ENCODE measurements at places on chromosomes 3 and 15.

DNA sequence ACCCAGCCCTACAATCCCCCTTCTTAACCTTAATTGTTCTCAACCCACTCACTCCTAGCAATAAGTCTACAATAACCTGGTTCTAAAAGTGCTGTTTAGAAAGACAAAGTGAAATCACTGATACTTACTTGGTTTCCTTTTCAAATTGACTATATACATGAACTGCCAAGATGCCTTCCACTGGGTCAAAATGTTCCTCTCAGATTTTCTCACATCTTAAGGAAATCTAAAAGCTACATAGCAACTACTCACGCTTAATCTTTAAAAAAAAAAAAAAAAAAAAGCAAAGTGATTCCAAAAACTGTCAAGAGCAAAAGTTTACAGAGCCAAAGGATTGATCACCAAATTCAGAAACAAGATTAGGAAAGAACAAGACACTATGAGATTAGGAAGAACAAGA lies 68.7 kb upstream of the MAP4 start:
- DNase-seq: no peak

DNA sequence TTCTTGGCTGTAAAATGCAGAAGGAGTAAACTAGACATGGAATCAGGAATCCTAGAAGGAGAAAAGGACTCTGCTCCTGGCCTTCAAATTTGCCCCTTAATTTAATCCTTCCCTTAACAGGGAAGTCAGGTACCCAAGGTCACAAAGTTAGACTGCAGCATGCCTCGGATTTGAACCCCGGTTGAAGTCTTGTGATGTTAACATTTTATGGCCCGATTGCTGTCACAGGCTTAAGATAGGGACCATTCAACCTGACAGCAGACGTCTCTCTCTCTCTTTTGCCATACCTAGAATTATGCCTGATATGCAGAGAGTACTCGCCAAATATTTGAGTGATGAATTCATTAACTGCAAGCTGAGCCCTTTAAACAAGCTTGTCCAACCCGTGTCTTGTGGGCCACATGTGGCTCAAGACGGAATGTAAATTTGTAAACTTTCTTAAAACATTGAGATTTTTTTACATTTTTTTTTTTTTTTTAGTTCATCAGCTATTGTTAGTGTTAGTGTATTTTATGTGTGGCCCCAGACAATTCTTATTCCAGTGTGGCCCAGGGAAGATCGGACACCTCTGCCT lies 217.2 kb downstream of the THSD4 start:
- DNase-seq: no peak

GRCh38 chr15:39670687-39671086 lies 89.8 kb downstream of the THBS1 start:
- no peak for DNase-seq

DNA sequence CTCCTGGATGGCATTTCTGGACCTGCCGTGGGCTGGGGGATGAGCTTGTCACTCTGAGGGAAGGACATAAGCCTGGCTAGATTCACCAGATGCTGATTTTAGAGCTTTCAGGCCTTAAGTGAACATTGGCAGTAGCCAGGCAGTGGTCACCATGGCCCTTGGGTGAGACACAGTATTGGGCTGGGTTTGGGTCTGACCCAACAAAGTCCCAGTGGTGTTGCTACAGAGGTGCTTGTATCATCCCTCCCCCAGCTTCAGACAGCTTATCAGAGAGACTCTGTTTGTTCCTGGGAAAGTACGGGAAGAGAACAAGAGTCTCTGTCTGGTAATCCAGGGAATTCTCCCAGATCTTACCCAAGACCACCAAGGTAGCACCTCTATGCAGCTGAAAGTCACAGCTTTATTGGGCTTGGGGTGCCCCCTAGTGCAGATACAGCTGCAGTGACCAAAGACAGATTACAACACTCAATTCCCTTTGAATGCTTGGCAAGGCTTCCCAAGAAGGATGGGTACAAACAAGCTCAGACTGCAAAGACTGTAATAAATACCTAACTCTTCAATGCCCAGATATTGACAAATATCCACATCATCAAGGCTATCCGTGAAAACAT lies 9.8 kb upstream of the RUVBL1 start:
- no peak for DNase-seq

- DNase-seq: no peak
Measured at GRCh38 chr15:89127054-89127702, 38.9 kb downstream of the ABHD2 start.

DNA sequence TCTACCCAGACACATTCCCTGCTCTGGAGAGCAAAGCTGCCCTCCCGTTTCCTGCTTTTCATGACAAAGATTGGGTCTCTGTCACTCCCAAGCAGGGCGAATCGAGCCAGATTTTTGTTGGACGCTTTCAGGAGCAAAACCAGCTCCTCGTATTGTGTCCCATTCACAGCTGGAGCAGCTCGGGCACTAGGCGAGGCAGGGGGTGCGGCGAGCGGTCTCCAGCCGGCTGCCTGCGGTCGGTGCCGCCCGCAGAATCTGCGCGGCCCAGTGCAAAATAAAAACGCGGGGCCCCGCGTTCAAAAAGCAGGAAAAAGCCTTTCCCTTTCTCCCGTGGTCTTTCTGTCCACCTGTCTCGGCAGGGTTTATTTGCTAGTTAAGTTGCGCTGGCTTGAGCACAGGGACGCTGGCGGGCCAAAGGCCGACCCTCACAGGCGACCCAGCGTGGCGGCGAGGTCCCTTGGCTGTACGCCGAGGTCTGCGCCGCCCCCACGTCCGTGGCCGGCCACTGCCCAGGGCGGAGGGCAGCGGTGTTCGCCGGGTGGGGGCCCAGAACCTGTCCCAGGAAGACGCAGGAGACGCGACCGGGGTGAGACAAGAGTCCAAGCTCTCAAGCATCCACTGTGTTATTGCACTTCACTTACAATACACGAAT lies 71.2 kb downstream of the CYP19A1 start:
- DNase-seq: peak; percentile 32

DNA sequence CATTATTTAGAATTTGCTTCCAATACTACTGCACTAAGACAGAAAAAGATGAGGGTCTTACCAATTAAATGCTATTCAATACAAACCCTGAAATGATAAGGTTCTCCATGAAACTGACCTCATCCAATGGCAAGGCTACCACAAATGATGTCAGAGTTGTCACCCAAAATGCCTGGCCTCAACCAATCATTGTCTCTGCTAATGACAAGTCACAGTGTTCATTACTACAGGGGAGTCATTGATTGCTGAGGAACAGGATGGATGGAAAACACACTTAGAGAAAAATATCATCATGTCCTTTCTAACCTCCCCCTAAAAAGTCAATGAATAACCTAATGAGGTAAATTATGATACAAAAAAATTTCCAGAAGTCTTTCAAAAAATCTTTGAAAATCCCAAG lies 91.0 kb downstream of the FOXP1 start:
- DNase-seq: no peak

GRCh38 chr3:124701687-124702086 lies 28.6 kb upstream of the UMPS start:
- peak; percentile 63 for DNase-seq

- DNase-seq: no peak
Measured at GRCh38 chr3:64028754-64029153, 5.5 kb upstream of the PSMD6 start.

GRCh38 chr15:40908095-40908494 lies 13.8 kb downstream of the VPS18 start:
- no peak for DNase-seq

DNA sequence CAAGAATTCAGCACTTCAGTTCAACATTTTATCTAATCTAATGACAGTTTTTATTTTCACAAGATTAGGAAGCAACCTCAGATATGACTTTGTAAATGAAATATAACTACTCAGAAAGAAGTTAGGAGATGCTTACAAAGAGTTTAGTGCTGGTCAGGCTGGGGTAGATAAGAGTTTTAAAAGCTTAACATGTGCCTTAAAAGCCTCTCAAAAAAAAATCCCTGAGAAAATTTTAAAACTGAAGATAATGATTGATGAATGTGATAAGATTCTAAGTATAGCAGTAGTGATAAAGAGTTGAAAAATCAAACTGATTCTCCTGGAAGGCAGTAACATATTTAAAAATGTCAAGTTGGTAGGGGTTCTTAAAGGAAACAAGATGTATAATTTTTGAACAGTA lies 478.2 kb downstream of the NLGN1 start:
- DNase-seq: no peak

DNA sequence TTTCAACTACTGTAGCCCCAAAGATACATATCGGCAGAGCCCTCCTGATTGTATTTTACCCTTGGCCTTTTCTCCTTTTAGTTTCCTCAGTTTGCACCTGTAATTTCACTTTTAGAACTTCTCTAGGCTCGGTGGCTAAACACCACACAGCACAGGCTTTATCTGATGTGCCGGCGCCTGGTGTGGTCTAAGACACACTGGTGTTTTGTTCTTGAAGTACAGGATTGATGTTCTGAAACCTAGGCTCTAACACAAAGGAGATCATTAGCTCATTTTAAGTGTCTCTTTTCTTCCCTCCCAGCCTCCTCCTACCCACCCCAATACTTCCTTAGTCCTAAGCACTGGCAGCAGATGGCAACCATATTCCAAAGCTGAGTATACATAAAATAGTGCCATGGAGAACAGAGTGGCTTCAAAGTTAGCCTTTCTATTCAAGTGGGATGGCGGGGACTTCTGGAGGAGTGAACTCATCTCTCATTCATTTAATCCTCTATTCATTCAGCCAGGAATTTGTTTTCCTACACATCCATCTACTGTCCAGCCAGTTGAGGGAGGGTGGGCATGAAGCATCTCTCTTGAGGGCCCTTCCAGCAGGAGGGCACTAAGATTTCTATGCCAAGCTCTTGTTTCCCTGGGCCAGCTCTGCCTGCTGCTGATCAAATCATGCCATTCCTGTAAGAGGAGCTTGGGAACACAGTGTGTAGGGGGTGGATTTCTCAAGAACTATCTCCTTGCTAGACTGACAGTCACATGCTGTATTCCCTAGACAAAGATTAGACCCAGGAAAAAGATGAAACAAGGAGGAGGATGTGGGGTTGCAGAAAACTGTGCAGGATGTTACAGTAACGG lies 71.2 kb downstream of the TIGIT start:
- DNase-seq: no peak

GRCh38 chr15:73870700-73871408 lies 2.5 kb upstream of the TBC1D21 start:
- no peak for DNase-seq

DNA sequence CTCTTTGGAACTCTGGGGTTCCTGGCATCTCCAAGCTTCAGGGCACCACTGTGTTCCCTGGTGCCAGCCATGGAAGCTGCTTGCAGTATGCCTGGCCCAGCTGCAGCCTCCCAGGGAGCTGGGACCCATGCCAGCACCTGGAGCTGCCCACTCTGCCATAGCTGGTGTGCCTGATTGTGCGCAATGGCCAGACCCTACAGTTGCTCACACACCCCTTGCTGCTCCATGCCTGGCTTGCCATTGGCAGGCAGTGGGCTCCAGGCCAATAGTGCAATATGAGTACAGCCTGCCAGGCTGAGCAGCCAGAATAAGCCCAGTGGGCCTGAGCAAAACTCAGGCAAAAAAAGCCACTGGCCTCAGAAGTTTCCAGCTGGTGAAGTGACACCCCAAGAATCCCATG lies 43.8 kb upstream of the LRRFIP2 start:
- no peak for DNase-seq

DNA sequence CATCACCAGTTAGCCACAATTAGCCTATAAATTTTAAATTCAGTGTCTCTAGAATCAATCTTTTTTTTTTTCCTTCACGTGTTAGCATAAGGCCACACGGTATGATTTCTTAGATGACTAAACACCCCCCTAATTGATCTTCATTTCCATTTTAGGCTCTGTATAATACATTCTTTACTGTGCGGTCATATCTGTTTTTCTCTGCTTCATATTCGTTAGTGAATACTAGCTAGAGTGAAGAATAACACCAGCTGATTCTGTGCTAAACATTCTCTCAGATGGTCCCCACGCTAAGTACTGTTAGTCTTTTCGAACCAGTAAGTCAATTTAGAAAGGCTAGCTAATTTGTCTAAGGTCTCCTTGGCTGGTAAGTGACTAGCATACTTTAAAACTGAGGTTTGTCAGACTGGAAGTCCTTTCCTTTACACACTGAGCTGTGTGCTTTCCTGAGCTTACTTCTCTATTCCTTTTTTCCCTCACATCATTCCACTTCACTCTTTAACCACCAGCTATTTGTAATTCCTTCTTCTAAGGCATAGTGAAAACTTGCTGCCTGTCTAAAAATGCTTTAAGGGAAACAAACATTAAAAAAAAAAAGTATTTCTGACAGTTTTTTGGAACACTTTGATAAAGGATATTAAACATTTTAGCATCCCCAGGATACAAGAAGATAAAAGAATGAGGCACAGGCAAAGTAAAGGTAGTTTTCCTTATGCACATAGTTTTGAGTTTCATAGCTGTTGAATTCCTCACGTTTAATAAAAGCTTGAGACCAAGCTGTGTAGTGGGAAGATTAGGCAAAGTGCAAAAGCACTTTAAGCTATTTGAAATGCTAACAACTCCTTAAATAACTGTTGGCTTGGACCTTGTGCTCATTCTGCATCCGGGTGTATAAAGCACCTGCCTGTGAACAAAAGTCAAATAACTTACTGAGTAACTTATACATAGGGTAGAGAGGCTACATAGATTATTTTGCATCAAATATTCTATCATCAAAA lies 17.1 kb downstream of the ZFAND6 start:
- no peak for DNase-seq

DNA sequence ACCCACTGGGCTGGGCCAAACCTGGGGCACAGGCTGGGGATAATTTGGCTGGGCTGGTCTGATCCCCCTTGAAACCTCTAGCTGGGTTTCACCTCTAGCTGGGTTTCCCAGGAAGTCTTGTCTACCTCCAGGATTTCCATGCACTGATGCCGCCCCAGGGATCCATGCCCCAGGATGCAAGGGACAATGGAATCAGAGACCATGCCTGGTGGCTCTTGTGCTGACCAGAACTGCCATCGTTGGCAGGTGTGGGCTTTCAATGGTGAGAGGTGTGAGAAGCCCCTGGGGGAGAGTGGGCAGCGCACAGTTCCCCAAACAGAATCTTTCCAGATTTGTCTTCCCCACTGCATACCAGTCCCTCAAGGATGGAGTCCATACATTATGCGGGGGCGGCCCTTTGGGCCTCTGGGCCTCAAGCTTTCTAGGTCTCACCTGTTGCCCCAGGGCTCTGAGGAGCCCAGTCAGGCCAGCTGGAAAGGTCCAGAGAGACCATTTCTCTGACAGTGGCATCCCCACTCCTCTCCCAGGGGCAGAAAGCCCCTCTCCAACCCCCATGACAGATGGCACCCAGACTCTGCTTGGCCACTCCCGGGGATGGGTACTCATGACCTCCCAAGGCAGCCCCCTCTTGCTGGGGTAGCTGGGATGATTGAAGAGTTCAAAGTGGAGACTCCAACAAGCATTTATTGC lies 35.4 kb downstream of the EPHB3 start:
- no peak for DNase-seq

Measured in hepatic stellate cell (primary cell).